ENCODE measurements at places on chromosomes 3 and 15.

DNA sequence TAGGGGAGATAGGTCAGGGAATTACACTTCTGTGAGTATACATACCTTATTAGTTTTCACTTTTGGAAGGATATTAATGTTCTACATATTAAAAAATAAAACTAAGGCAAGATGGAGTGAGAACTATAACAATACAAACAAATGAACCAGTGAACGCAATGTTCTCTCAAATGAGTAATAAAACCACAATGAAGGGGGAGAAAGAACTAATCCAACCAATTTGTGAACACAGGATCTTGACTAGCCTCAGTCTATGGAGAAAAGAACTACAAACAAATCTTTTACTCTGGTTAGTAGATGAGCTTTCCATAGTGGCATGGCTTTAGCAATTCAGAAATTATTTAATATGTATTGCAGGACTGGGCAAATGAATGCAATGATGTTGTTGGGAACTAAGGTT lies 26.9 kb upstream of the ATOSA start:
- DNase-seq: no peak

GRCh38 chr15:68642491-68642845 lies 63.7 kb downstream of the CORO2B start:
- no peak for DNase-seq

DNA sequence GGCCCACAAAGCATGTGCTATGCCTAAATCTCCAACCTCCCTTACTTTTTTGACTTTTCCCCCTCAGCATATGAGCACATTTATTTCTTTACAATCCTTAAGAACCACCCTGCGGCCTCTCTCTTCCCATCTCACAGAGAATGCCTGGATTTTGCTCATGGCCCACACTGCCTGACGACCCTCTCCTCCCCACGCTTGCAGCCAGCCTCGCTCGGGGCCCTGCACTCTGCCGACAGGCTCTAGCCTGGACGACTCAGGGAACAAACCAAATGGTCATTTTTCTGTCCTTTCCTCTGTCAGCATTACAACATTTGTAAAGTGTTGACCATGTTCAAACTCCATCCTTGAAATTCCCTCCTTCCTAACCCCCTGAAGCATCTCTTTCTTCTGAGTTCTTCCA lies 11.7 kb downstream of the HES1 start:
- no peak for DNase-seq

DNA sequence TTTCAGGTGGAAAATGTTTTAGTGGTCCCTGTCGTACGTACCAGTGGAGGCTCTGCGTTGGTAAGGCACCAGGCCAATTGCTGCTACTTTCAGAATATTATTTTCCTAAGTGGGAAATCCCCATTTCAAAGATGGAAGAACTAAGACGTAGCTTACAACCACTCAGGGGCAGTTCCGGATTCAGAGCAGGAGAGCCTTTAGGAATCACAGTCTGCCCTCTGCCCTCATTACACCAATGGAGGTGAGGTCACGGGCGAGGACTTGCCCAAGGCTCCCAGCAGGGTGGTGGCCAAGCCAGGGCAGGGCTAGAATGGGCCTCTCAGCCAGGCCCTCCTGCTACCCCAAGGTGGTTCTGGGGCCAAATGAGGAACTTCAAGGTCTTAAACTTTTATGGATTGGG lies 72.6 kb downstream of the RASGRF1 start:
- no peak for DNase-seq

DNA sequence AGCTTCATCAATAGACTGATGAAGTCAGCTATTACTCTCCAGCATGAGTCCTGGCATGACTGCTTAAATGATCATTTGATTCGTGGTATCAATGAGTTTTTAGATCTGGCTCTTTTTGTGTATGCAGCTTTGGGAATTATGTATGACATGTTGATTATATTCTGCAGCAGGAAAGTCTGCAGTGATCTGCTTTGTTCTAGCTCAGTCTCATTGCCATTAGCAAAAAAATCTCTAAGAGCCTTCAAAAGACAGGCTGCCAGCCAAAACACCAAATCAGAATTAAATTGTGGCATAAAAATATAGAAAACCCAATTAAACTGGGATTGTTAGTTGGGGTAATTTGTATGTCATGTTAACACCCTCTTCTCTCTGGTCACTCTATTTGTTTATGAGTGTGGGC lies 1021.0 kb upstream of the SEMA6D start:
- no peak for DNase-seq

- no peak for DNase-seq
Measured at GRCh38 chr3:100496711-100497261, 4.4 kb downstream of the TMEM45A start.

- no peak for DNase-seq
Measured at GRCh38 chr3:100073049-100073713, 41.1 kb downstream of the FILIP1L start.

DNA sequence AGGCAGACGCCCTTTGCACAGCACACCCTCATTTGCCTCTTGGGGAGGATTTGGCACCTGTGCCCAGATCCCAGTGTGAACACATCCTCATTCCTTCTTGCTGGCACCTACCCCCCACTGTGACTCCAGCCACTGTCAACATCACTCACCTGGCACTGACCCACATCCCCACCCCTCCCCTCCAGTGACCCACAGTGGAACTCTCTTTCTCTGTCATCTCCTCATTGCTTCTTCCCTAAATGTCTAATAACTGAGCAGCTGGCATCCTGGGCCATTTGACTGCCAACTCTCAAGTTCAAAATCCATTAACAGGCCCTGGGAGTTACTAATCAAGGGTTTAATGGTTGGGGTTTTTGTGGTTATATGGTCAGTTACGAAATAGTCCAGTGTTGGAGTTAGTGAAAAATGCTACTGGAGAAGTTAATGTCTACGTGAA lies 14.4 kb downstream of the SNAPC5 start:
- DNase-seq: no peak

DNA sequence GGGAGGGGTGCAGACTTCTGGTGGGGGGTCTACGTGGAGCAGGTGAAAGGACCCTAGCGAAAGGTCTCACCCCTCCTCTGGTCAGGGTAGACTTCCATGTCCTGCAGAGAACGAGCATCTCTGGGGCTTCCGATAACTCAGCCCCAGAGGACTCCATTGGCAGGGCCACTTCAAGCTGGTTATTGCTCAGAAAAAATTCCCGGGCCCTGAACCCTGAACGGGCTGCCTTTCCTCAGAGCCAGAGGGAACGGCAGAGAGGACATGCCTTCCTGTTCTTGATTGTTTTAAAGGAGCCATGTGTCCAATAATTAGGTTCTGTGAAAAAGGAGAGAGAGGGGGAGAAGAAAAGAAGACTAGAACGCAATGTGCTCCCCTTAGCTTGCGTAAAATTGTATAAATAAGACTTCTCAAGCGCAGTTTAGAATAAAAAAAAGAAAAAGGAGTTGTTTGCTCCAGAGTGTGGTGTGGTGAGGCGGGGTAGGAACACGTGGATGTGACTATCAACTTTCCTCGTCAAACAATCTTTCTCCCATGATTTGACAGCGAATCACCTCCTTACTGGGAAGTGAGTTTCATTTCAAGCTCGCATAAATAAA lies 193.4 kb upstream of the UBE2E1 start:
- no peak for DNase-seq
